ENCODE measurements at places on chromosomes 5 and 9.

DNA sequence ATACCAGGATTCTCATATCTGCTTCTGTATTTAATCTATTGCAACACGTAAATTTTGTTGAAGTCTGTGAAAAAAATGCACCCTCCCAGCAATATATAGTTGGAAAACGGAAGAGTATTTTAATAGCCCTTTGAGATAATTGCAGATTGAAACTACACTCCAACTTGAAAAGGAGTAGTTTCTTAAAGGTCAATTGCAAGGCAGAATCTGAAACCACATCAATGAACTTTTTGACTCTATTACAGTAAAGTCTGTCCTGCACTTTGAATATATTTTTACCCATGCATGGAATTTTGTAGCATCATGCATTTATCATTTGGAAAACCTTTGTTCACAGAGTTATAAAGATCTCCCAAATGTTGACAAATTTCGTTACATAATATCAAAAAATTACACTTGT lies 311.6 kb upstream of the NREP start:
- DNase-seq = no peak

- DNase-seq = no peak
Observed at GRCh38 chr5:78649861-78650496, 1.4 kb upstream of the LHFPL2 start.

DNA sequence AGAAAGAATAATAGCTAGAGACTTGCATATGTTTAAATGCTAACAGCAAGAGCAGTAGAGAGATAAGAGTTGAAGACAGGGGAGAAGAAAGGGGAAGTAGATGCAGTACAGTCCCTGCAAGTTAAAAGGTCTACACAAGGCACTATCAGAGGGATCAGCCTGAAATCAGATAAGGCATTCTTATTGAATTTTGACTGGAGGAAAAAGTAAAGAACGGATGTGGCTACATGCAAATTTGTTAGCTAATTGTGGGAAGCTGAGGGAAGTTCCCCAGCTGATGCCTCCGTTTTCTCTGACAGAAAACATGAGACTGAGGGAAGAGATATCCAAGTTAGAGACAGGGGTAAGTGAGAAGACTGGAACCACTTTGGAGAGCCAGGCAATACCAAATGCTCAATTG lies 12.9 kb upstream of the RHOBTB3 start:
- DNase-seq = no peak

- DNase-seq = peak; percentile 54
Observed at GRCh38 chr9:128470560-128470959, 14.8 kb downstream of the ODF2 start.

GRCh38 chr9:121598965-121599871 lies 52.2 kb upstream of the DAB2IP start:
- DNase-seq = no peak

GRCh38 chr9:36298566-36298965 lies 40.3 kb upstream of the GNE start:
- DNase-seq = peak; percentile 78

DNA sequence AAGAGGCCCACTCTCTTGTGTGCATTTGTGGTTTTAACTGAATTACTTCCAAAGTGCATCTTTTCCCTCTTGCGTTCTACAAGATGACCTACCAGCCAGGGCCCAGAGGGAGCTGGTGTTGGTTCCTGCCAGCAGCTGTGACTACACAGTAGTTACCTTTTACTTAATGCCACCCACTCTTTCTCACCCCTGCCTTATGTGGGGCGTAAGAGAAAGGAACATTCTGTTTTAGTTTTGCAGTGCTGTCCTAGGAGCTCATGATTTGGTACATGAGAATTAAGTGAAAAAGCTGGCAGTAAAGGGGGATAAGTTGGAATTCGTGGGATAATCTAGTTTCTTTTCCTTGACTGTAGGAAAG lies 45.4 kb downstream of the RCL1 start:
- DNase-seq = no peak

DNA sequence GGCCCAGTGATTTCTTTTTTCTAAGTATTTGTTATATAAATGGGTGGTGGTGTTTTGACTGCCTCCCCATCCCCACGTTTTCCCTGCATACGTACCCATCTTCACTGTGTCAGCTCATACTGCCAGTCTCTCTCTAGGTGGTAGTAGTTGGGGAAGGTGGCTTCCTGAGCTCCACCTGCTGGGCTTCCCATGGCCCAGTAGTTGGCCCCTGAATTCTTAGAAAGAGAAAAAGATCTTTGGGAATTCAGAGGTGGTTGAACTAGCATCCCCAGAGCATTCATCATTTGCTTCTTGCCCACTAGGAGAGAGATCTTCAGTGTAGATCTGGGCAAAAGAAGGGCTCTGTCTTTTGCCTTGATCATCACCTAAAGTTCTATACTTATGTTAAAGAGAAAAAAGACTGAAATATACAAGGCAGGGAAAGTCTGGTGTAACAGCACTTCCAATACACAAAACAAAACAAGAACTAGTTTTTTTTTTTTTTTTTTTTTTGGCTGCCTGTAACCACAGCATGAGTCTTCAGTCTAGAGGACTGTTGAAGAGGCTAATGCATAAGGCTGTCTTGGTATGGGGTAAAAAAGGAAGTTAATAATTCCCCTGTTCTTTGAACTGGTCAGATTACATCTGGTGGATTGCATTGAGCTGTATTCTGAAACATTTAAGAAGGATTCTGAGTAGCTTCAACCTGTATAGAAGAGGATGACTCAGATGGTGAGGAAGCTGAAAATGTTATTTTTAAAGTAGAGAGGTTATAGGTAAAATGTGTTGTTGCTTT lies 128.7 kb downstream of the ATG10 start:
- no peak for DNase-seq

DNA sequence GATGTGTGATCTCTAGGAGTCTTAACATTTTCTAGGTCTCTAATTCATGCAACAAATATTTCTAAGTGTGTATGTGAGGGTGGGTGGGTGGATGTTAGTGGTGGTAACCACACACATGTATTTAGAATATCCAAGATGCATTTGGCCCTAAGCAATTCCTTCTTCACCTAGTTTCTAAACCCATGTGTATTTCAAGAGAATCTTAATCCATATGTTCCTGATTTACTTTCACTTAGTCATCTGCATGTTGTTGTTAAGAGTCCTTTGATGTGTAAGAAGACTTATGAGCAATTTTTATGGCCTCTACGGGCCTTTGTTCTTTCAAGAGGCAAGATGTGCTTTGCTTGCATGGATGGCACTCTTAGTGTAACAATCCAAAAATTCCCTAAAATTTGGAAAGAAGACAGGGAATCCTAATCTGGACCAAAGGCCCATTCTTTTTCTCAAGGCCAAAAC lies 282.6 kb downstream of the SPATA31D1 start:
- peak; percentile 23 for DNase-seq

All from A172 (cell line).